ENCODE measurements at places on chromosomes 11 and 22.

GRCh38 chr22:27987557-27987956 is 68.5 kb upstream of the PITPNB start:
- no peak for DNase-seq

GRCh38 chr11:85517272-85517671 is 109.9 kb downstream of the DLG2 start:
- DNase-seq, result no peak

- DNase-seq, result no peak
These were observed 50.4 kb downstream of the IGLL5 start for GRCh38 chr22:22937894-22938480.

DNA sequence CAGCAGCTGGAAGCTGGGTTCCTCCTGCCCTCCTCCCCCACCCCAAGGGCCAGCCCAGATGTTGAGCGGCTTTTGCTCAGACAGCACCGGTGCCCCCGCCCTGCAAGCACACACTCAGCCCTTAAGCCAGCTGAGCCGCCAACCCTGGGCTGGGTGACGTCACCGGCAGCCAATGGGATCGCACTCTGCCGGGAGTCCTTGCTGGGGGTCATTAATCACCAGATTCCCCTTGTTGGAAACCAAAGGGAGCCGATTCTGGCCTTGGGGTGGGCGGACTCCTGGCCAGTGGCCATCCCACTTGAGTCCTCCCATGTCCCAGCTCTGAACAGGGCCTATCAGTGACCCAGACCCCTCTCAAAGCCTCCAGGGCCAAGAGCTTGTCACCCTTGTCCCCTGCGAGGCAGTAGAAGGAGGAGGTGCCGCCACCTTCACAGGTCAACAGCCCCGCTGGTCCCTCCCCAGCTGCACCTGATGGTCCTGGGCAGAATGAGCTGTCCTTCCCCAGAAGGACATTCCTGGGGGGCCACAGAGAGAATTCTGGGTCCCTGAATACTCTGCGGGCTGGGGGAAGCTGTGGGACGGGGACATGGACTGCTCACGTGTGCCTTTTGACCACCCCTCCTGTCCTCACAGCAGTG is 7.4 kb downstream of the DUSP8 start:
- DNase-seq, result no peak

- no peak for DNase-seq
These were observed 70.4 kb upstream of the KCNQ1OT1 start for GRCh38 chr11:2770096-2770751.

DNA sequence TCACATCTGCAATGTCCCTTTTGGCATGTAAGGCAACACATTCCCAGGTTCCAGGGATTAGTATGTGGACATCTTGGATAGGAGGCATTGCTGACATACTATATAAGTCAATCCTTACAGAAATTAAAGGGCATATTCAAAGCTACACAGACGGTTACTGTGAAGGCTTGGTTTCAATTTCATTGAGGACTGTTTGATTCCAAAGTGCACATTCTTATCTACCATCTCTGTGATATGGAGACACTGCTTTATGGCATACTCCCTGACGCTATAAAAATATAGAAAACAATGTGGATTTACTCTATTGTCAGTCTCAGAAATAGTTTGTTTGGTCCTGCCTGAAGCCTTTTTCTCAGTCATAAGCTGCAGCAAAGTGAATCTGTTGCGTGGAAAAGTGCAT is 1486.7 kb downstream of the FAM181B start:
- no peak for DNase-seq

DNA sequence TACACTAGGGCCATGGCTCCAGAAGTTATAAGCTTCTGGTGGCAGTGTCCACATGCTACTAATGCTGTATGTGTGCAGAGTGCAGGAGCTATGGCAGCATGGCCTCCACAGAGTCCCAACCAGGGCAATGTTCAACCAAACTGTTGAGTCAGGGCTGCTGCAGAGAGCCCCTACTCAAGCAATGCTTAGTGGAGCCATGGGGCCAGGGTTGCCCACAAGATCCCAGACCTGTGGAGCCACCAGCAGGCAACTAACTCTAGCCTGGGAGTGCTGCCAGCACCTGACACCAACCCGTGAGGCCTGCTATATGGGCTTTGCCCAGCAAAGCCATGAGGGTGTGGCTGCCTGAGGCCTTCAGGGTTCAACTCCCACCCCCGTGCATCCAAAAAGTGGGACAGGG is 655.2 kb downstream of the TBC1D22A start:
- no peak for DNase-seq
